HepG2 (cell line): ENCODE measurements at places on chromosomes 2 and 18.

- no peak overlapping the region for H3K27ac ChIP-seq
- H3K4me3 ChIP-seq: no peak overlapping the region
Observed at GRCh38 chr2:96146881-96147592, 1.8 kb upstream of the DUSP2 start.

DNA sequence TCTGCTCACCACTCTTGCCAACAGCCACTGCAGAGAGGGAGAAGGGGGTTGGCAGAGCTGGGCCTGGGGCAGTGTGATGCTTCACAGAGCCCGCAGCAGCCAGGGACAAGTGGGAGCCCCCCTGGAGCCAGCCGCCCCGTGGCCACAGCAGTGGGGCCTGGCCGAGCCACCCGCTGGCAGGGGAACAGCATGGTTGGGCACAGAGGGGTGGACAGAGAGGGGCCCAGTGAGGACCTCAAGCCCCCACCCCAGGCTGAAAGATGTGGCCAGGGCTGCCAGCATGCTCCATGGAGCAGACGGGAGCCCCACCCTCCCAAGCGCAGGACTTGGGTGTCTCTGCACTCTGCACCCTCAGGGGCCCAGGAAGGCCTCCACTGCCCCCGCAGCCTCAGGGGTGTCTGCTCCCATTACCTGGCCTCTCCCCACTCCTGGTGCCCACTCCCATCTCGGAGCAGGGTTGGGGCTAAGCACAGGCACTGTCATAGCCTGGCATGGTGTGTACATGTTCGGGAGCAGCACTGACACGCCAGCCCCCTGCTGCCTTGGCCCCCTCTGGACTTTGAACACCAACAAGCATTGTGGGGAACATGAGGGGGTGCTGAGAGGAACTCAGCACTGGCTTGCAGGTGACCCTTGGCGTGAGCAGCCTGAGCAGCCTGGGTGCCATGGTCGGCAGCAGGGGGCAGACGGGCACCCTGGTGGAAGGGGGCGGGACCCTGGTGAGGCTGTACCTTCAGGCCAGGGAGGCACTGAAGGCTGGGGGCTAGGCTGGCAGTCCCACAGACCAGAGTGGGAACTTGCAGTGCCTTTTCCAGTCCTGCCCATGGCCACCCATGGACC, 279.6 kb upstream of the CYP26B1 start:
- no peak for DNase-seq
- no peaks in the 10 kb centered on the region; the same call in 1 of the 2 replicates for H3K36me3 ChIP-seq
- no peak overlapping the region for H3K4me3 ChIP-seq
- no peak overlapping the region for H3K27ac ChIP-seq

- H3K4me3 ChIP-seq: no peak overlapping the region
- H3K36me3 ChIP-seq: no peaks in the 10 kb centered on the region
- peaks cover 11% of the 10 kb centered on the region for H3K27me3 ChIP-seq
- DNase-seq: no peak
Observed at GRCh38 chr2:72126186-72127100, 21.2 kb downstream of the CYP26B1 start.

- H3K36me3 ChIP-seq: no peaks in the 10 kb centered on the region
- H3K27ac ChIP-seq: no peak overlapping the region
- DNase-seq: no peak
- no peak overlapping the region for H3K4me3 ChIP-seq
- H3K27me3 ChIP-seq: no peaks in the 10 kb centered on the region
Observed at GRCh38 chr2:145723872-145724271, 1204.0 kb upstream of the ZEB2 start.

DNA sequence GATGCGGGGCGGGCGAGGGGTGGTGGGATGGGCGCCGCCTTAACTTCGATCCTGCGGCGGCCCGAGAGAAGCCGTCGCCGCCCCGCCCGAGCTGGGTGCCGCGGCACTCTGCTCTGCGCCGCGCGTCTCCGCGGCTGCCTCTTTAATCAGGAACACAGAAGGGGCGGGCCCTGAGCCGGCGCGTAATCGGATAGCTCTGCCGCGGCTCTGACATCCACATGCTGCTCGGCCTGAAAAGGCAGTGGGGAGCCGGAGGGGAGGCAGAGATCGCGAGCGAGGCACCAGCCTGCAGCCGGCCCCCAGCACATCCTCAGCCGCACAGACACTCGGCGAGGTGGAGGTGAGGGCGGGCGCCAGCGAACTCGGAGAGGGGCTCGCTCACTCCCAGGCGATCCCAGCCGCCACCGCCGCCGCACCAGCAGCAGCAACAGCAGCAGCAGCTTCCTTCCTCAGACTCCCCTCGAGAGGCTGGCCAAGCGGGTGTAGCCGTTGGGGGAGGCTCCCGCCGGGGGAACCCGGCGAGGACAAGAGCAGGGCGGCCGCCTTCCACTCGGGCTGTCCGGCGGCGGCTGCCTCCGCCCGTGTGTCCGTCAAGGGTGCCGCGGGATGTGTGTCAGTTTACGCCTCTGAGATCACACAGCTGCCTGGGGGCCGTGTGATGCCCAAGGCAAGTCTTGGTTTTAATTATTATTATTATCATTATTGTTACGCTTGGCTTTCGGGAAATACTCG, at the start of gene NRP2:
Gene NRP2 (plus strand): TSS at position 263 of the 732 bp plus-strand sequence. CDS start 790 bp downstream, outside the sequence.
- DNase-seq: peak; percentile 23
- H3K27ac ChIP-seq: no peak within 1 kb of the TSS
- peak within 1 kb of the TSS; percentile 67 for H3K4me3 ChIP-seq
- H3K36me3 ChIP-seq: no peaks in the 10 kb centered on the region
- H3K4me1 ChIP-seq: peaks cover 12% of the 10 kb centered on the region

- no peaks in the 10 kb centered on the region for H3K36me3 ChIP-seq
- DNase-seq: no peak
- no peaks in the 10 kb centered on the region for H3K4me1 ChIP-seq
Observed at GRCh38 chr2:175832866-175833265, 169.2 kb downstream of the LNPK start.

- H3K36me3 ChIP-seq: no peaks in the 10 kb centered on the region
- DNase-seq: no peak
- H3K27me3 ChIP-seq: no peaks in the 10 kb centered on the region
- no peak overlapping the region for H3K4me3 ChIP-seq
- no peak overlapping the region for H3K27ac ChIP-seq
Observed at GRCh38 chr2:191870744-191871143, 23.9 kb upstream of the CAVIN2 start.

GRCh38 chr2:227267410-227268115, 57.5 kb upstream of the MFF start:
- no peak overlapping the region for H3K27ac ChIP-seq
- DNase-seq: no peak
- no peaks in the 10 kb centered on the region for H3K36me3 ChIP-seq
- H3K4me1 ChIP-seq: no peaks in the 10 kb centered on the region; the same call in 1 of the 2 replicates
- H3K4me3 ChIP-seq: no peak overlapping the region

- no peak overlapping the region for H3K27ac ChIP-seq
- H3K4me1 ChIP-seq: no peaks in the 10 kb centered on the region
- H3K27me3 ChIP-seq: no peaks in the 10 kb centered on the region
Observed at GRCh38 chr2:160294339-160294803, 94.3 kb upstream of the ITGB6 start.

GRCh38 chr2:205964111-205964761, 121.7 kb downstream of the INO80D start:
- peaks cover 60% of the 10 kb centered on the region for H3K4me1 ChIP-seq
- peak; percentile 51 for DNase-seq
- no peaks in the 10 kb centered on the region for H3K36me3 ChIP-seq
- no peak overlapping the region for H3K4me3 ChIP-seq
- no peak overlapping the region for H3K27ac ChIP-seq
- no peaks in the 10 kb centered on the region for H3K27me3 ChIP-seq

DNA sequence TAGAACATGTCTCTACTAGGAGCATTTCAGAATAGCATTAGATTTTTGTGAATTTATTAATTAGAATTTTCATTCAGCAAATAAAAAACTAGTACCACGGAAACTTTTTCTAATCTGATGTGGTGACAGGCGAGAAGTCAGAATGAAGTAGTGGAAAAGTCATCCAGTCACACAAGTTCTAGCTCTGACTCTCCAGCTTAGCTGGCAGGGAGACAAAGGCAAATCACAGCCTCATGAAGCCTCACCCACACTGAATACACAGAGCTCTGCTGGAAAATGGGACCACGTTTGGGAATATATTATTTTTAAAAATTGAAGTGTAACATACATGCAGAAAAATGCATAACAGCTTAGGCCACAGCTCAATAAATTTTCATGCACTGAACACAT, 86.1 kb downstream of the L3MBTL4 start:
- H3K27ac ChIP-seq: no peak overlapping the region
- H3K36me3 ChIP-seq: 0 out of 3 replicates have a peak, but pooled peaks cover 7% of the 10 kb centered on the region
- no peak overlapping the region for H3K4me3 ChIP-seq
- DNase-seq: no peak

DNA sequence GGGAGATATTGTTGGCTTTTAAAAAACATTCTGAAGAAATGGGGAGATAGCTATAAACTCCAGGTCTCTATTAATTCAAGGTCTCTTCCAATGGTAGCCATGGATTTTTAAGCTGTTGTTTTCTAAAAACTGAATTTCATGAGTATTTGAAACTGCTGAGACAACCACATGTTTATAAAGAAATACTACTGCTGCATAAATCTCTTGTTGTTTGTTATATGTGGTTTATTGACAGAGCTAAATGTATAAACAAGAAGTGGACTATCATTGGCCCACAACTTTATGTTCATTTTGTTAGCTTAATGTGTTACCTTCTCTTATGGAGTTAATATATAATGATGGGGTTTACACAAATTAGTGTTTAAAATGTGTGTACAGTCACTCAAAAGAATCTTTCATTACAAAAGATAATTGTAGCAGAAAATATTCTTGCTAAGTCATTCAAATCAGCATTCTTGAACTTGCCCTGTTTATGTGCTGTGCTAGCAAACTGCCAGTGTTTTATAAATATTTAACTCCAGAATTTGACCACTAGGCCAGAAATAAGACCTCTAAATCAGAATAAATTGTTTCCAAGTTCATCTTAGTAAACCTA, 242.1 kb downstream of the TMX3 start:
- H3K27ac ChIP-seq: no peak overlapping the region
- DNase-seq: no peak
- H3K4me3 ChIP-seq: no peak overlapping the region

GRCh38 chr18:11673560-11673959, 15.5 kb upstream of the GNAL start:
- H3K27ac ChIP-seq: no peak overlapping the region
- H3K36me3 ChIP-seq: no peaks in the 10 kb centered on the region
- H3K4me1 ChIP-seq: no peaks in the 10 kb centered on the region
- no peak overlapping the region for H3K4me3 ChIP-seq
- H3K27me3 ChIP-seq: peaks cover 5% of the 10 kb centered on the region; the same call in 1 of the 2 replicates

GRCh38 chr18:31217038-31217849, 54.6 kb upstream of the DSC1 start:
- H3K36me3 ChIP-seq: no peaks in the 10 kb centered on the region
- no peak for DNase-seq
- H3K27ac ChIP-seq: no peak overlapping the region

GRCh38 chr2:99656994-99657393, 167.2 kb upstream of the REV1 start:
- no peak overlapping the region for H3K4me3 ChIP-seq
- H3K36me3 ChIP-seq: no peaks in the 10 kb centered on the region
- no peaks in the 10 kb centered on the region for H3K4me1 ChIP-seq
